Skin of body (tissue), 3 donors: ENCODE measurements at places on chromosomes 2 and 18.
A peak's percentile ranks its signal among the peaks of the same experiment; 100 is the strongest.

- no peak for DNase-seq
Observed at GRCh38 chr2:191462370-191462769, 215.6 kb upstream of the NABP1 start.

- DNase-seq, result no peak
Observed at GRCh38 chr2:11201969-11202368, 46.7 kb downstream of the SLC66A3 start.

GRCh38 chr2:45254025-45254424 lies 244.8 kb upstream of the SIX2 start:
- no peak for DNase-seq

DNA sequence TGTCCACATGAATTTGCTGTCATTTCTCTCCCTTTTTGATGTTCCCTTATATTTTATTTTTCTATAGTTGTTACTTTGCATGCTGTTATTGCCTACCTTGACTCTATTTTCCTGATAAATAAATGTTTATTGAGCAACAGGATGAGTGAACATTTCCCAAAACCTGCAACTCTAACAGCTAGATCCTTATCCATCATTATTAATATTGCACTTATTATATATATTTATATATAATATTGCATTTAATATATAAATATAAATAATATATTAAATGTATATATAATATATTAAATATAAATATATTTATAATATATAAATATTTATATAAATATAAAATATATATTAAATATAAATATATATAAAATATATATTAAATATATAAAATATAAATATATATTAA lies 436.1 kb upstream of the MMADHC start:
- no peak for DNase-seq

- DNase-seq, result peak; percentile 52
Observed at GRCh38 chr2:152740743-152741328, 22.4 kb downstream of the ARL6IP6 start.

GRCh38 chr2:102168026-102168771 lies 18.6 kb upstream of the IL1RL2 start:
- DNase-seq, result no peak

GRCh38 chr2:202514732-202515131 lies 120.0 kb upstream of the FAM117B start:
- DNase-seq, result no peak

DNA sequence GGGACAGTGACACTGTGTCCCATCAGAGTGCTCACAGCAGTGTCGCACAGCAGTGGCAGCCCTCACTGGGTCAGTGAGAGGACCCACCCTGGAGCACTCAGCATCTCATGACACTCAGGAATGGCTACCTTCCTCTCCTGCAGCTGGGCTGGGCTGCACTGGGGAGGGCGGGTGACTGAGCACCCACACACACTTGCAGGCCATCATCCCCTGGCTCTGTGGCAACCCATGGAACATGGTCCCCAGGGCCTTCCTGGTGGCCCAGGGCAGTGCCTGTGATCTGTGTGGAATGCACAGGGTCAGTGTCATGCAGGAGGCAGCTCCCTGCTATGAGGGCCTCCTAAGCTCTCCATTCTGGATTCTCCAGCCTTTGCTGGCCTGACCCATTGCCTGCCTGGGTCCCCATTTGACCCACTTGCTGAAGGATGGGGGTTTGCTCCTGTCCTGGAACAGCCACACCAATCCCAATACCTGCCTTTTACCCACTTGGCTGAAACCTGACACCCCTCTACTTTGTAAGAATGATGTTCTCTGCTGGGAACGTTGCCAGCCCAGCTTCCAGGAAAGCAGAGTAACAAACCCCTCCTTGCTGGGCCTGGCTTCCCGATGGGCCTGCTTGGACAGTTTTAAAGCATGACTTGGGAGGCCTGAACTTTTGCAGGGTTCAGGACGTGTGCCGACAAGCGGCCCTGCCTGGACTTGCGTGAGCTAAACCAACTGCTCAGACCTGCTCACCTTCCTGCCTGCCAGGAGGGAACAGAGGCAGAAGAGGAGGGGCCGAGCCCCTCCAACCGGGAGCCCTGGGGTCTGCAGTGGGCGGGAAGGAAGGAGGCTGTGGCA lies 13.7 kb downstream of the HS6ST1 start:
- peak; percentile 87 for DNase-seq

DNA sequence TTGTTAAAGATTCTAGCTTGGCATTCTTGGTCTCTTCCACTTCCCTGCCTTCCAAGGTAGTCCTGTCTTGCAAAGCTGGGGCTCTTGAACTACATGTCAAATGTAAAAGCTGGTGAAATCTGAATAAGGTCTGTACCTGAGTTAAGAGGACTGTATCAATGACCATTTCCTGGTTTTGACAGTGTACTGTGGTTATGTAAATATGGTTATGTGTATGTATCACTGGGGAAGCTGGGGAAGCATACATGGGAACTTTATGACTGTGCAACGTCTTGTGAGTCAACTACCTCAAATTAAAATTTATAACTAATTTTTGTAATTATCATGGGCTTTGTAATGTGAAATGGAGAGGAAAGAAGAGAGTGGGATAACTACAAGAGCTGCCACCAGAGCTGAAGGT lies 81.7 kb downstream of the COL4A4 start:
- no peak for DNase-seq

DNA sequence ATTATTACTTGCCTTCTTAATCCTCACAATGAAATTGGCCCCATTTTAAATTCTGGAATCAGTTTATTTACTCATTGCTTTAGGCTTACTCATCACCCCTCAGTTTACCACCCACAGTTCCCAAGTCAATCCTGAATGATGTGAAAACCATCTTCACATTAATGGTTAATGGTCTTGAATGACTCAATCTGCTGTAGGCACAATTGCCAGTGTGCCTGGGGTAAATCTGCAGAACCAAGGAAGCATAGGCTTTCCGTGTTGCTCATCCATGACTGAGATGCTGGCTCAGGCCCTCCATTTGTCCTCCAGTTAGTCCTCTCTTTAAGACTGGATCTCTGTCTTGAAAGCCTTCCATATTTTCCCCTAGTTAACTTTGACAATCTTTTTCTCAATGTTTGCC lies 164.5 kb downstream of the PMAIP1 start:
- DNase-seq, result no peak

- peak; percentile 28 for DNase-seq
Observed at GRCh38 chr2:28895189-28895893, 874 bp downstream of the WDR43 start.

DNA sequence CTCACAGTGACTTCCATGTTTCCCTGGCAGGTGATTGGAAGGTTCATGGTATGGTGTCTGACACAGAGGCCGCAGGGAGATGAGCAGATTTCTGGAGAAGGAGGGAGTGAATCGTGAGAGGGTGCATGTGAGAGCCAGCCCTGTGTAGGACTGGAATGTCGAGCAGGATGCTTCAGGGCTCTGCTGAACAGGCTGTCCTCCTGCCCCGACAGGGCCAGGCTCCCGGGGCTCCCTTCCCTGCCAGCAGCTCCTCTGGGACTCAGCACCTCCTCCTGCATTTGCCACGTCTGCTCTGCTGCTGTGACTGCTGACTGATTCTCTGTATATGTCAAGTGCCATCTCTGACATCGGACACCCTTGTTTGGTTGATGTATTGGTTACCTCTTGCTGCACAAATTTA lies 38.5 kb upstream of the INHBB start:
- DNase-seq, result no peak

DNA sequence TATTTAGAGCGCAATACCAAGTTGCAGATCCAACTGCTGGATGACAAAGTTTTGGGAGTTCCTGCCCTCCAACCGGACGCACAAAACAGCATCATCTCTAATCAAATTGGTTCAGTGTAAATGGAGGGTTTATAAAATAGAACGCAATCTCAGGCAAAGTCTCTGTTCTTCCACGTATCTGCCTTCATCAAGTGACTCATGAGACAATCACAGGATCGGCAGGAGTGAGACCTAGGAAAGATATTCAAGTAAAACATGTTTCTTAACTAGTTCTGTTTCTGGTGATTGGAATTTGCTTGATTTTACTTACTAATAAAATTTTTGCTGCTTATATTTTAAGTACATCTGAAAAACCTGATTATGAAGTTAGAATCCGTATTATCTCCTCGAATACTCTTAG lies 7.6 kb downstream of the FZD5 start:
- no peak for DNase-seq

- DNase-seq, result no peak
Observed at GRCh38 chr18:12287131-12287681, 20.8 kb upstream of the TUBB6 start.

- DNase-seq, result peak; percentile 39
Observed at GRCh38 chr18:75581336-75582131, 154.0 kb upstream of the SMIM21 start.

- DNase-seq, result no peak
Observed at GRCh38 chr2:101900375-101900774, 91.4 kb upstream of the IL1R2 start.

DNA sequence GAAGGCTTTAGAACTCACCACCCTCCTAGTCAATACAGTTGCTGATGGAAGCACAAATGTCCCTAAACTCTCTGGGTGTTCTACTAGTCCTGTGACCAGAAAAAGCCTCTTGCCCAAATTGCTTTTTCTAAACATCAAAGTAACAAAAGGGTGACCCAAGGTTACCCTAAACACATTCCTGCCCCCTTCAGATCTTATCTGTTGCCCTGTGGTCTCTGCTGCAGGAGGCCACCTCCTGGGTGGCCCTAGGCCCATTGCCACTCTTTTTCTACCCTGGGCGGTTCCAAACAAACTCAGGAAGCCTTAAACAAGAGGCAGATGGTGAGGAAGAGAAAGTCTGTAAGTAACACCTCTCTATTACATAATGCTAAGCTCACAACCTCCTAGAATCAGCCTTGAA lies 3.3 kb downstream of the RNF152 start:
- no peak for DNase-seq

- DNase-seq, result no peak
Observed at GRCh38 chr2:63658176-63658968, 69.6 kb downstream of the MDH1 start.

DNA sequence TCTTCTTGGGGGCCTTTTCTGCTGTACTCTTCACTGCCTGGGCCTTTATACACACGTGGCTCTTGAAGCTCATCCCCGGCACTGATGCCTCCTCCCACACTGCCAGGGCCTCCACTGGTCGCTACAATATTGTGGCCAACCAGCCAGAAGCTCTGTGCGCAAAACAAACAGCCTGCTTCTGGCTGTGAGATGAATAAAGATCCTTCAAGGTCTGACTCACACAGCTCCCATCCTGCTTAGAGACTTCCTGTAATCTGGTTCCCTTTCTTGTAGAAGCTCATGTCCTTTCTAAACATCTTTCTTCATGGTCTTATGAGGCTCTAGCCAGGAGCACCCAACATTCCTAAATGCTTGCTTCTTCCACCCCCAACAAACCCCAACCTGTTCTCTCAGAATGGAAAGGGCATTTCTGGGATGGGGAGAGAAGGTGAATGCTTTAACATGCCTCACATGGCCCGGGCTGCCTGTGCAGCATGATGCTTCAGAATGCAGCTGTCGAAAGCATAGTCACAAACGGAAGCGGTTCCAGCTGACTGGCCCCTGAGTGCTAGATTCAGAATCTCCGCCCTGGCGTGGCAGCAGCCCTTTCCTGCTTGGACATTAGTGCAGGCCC lies 24.6 kb downstream of the NRP2 start:
- peak; percentile 28 for DNase-seq

GRCh38 chr18:59502274-59503175 lies 143.5 kb upstream of the LMAN1 start:
- DNase-seq, result peak; percentile 92

GRCh38 chr18:24014062-24014985 lies at the start of gene TTC39C:
TSS of gene TTC39C (plus strand) at chr18:24014754. CDS start at chr18:24014872, 118 bp downstream.
- peak; percentile 22 for DNase-seq

- DNase-seq, result no peak
Observed at GRCh38 chr2:7161501-7161900, 244.3 kb downstream of the RNF144A start.

- no peak for DNase-seq
Observed at GRCh38 chr2:228180181-228181097, 1.0 kb downstream of the SPHKAP start.

DNA sequence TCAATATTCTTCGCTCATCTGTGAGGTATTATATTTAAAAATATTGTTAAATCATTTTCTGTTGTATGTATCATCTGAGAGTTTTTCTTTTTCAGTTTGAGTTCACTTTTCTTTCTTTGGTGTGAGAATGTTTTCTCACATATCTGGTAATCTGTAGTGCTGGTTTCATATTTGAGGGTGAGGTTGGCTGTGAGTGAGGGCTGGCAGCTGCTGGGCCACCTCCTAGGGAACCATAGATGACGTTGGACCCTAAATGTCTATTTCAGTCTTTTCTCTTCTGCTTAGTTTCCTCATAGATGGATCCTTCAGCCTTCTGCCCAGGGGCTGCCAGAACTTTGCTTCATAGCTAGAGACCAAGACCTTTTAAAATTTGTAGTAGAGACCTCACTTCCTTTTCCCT lies 33.5 kb downstream of the MGAT5 start:
- DNase-seq, result no peak

- peak; percentile 24 for DNase-seq
Observed at GRCh38 chr2:70789304-70790135, 923 bp downstream of the FIGLA start.

GRCh38 chr18:36655930-36656329 lies 172.9 kb downstream of the TPGS2 start:
- no peak for DNase-seq

- no peak for DNase-seq
Observed at GRCh38 chr2:15302154-15302553, 259.0 kb downstream of the NBAS start.

DNA sequence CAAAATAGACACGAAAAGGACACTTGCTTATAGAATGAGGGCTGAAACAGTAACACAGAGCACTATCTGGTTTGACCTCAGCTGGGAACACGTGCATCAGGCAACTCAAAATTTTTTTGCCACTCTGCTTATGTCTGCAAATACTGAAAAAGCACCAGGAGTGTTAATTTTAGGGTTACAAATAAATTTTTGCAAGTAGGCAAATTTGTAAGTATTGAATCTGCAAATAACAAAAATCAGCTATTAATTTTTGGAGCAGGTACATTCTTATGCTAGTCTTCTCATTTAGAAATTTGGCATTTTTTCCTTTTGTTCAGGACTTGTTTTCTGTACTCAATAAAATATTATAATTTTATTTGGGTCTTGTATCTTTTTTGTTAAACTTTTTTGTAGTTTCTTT lies 29.7 kb downstream of the DYTN start:
- no peak for DNase-seq

DNA sequence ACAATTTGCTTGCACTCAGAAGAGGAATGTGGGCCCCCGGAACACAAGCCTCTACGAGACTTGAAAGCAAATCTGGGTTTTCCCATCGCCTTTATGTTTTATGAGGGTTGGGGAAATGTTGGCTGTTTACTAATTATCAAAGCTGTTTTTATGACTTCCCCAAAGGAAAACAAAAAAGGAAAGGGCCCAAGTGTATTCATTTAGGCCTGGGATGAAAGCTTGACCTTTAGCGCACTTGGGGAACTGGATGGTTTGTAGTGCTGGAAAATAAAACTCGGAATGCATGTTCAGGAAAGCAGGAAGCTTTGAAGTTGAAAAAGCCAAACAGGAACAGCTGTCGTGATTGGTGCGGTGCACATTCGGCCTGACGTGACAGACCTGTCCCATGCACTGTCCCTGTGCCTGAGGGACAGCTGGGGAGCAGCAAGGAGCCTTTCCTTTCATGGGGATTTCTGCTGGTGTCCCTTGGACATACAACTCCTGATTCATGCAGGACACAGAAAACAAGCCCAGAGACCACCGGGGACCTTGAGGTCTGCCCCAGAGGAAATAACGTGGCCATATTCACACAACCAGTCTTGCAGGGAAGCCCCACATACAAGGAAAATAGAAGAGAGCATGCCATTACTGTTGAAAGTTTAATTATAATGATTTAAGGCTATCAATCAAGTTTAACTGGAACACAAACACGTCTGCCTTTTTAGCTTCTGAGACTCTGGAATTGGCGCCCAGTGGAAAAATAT lies 169.7 kb upstream of the APCDD1 start:
- DNase-seq, result peak; percentile 46
